Large intestine (tissue), 12 donors: ENCODE measurements at places on chromosomes 6 and 20. TPM values are rescaled to one million over a fixed set of nuclear protein-coding genes. Genes with fewer than 3 reads are reported as not detected.

DNA sequence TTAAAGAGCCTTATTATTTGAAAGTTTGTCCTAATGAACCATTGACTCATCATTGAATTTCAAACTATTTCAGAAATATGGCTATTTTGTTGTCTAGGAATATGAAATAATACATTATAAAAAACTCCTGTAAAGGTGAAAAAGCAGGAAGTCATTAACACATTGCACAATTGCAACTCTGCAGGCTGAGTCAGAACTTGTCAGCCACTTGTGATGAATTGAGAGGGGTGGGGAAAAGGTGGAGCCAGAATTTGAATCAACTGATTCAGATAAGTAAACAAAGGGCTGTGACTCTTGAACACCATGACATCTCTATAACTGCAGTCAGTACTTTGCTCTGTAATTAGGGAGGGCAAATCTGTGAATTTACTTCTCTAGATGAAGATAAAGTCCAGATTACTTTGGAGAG is 6.0 kb downstream of the C6orf141 start:
- DNase-seq, result peak; percentile 95

GRCh38 chr20:32034581-32035425 is 17.2 kb upstream of the HCK start:
- DNase-seq, result no peak

DNA sequence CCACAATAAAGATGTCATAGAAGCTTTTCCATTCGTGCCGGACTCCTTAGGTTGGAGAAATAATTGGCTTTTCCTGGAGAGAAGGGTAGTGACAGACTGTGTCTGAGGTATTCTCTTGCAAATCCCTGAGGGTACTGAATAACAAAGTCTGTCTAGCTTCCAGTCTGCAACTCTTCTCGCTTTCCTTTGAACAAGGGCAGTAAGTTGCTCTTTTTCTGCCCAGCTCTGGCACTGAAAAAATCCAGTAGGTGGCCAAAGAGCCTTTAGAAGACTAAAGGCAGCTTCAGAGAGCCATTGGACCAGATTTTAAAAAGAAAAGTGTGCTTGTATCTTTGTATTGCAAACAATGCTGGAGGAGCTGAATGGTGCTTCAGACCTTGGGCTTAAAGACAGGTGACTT is 20.7 kb upstream of the RREB1 start:
- DNase-seq, result peak; percentile 35

DNA sequence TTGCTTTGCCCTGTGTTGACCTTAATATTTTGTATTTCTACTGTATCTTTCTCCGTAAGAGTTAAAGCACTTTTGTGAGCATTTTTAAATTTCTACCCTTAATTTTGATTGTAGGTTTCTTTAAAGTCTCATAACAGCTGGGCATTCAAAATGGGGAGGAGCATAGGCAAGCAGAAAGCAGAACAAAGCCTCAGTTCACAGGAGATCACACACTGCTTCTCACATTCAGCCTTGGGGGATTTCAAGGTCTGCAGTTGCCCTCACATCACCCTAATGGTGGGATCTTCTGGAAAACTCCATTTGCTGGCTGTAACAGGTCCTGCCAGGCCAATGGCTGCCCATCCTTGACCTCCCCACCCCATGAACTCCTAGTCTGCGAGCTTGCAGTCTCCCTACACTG is 292.9 kb downstream of the PHACTR1 start:
- no peak for DNase-seq

DNA sequence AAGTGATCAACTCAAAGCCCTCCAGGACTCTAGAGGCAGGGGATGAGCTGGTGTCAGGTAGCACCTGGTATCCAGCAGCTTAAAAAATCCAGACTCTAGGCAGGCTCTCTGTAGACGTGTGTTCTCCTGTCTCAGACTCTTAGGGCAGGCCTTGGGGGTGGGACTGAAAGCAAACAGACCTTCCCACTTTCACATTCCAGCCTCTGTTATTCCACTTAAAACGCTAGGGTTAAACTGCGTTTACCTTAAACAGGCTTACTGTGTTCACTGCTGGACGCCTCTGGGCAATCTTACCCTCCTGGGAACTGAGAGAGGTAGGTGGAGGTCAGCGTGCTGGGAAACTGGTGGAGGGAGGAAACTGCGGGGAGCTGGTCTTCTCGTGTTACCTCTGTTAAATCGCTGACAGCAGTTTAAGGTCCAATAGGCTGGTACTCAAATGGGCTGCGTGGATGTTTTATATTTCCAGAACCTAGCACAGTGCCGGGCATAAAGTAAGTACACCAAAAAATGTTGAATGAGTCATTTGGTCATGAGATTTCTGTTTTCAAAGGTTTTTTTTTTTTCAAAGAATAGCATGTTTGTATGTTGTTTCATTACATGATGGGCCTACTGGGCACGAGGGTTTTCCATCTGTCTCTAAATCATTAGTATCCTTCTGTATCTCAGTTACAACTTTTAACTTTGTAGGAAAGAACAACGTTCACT is at the start of gene GCNT2:
TSS of gene GCNT2 (plus strand) at position 248 of the 705 bp plus-strand sequence. CDS start 7,561 bp downstream, outside the sequence.
- peak; percentile 87 for DNase-seq

The SLC26A8 gene
- polyA plus RNA-seq, result 0.24 TPM
